ENCODE measurements at places on chromosomes 16 and 17. TPM values are rescaled to one million over a fixed set of nuclear protein-coding genes. Genes with fewer than 3 reads are reported as not detected.

The CYGB gene
- 16.1 TPM for total RNA-seq

The PIK3R6 gene
- total RNA-seq: not detected

The KCNH6 gene
- not detected for total RNA-seq

The CCL5 gene
- not detected for total RNA-seq

The TTYH2 gene
- total RNA-seq: 5.2 TPM

The PRDM7 gene
- total RNA-seq: not detected

The SPN gene
- not detected for total RNA-seq

The CES3 gene
- total RNA-seq: 0.17 TPM

The SEZ6L2 gene
- 3.4 TPM for total RNA-seq

The FAM20A gene
- total RNA-seq: 1.0 TPM

The SLC52A1 gene
- total RNA-seq: not detected

The TAC4 gene
- not detected for total RNA-seq

The SLFN13 gene
- 3.9 TPM for total RNA-seq

The SCIMP gene
- total RNA-seq: not detected

The PRR29 gene
- 0.30 TPM for total RNA-seq

The NOXO1 gene
- not detected for total RNA-seq

The BRIP1 gene
- 7.4 TPM for total RNA-seq

The ABCA6 gene
- total RNA-seq: 0.84 TPM

The GLP2R gene
- not detected for total RNA-seq

The CACNG3 gene
- not detected for total RNA-seq

The SDR42E2 gene
- not detected for total RNA-seq

The BBS2 gene
- total RNA-seq: 31.2 TPM

The PIMREG gene
- total RNA-seq: 81.5 TPM

The GPR139 gene
- not detected for total RNA-seq

The TMEM106A gene
- total RNA-seq: 5.1 TPM

The CD300E gene
- not detected for total RNA-seq

The TMC7 gene
- total RNA-seq: 0.34 TPM

The PMFBP1 gene
- total RNA-seq: 0.17 TPM

The GFAP gene
- 0.67 TPM for total RNA-seq

The ODAD4 gene
- total RNA-seq: 0.45 TPM

The TBKBP1 gene
- total RNA-seq: 3.6 TPM

The ALOX12B gene
- total RNA-seq: not detected

The MPO gene
- total RNA-seq: not detected

The PYY gene
- total RNA-seq: 0.45 TPM

The TCAP gene
- total RNA-seq: 0.30 TPM

The LRRC46 gene
- 0.15 TPM for total RNA-seq

The FBXW10 gene
- total RNA-seq: not detected

The CHST5 gene
- total RNA-seq: under 0.01 TPM

The AIPL1 gene
- not detected for total RNA-seq

The ITGA2B gene
- 0.17 TPM for total RNA-seq

The C17orf107 gene
- 2.5 TPM for total RNA-seq

The POLG2 gene
- 6.7 TPM for total RNA-seq

The CDH1 gene
- total RNA-seq: 0.15 TPM

The GP1BA gene
- not detected for total RNA-seq

The CA4 gene
- total RNA-seq: not detected

The NPIPB2 gene
- total RNA-seq: 2.5 TPM

The NPIPA2 gene
- total RNA-seq: 0.34 TPM
